ENCODE measurements at places on chromosomes 3 and 15. TPM values are rescaled to one million over a fixed set of nuclear protein-coding genes. Genes with fewer than 3 reads are reported as not detected.

SEC22C gene
- total RNA-seq = 14.2 TPM

TMEM207 gene
- total RNA-seq = not detected

EBLN2 gene
- 2.0 TPM for total RNA-seq

CD96 gene
- total RNA-seq = 0.40 TPM

CRYGS gene
- total RNA-seq = 2.6 TPM

PCOLCE2 gene
- total RNA-seq = 8.2 TPM

RYR3 gene
- total RNA-seq = not detected

GOLGA8R gene
- 3.9 TPM for total RNA-seq

DUOX2 gene
- 0.10 TPM for total RNA-seq

IL17RD gene
- total RNA-seq = 0.13 TPM

CDC25A gene
- 0.58 TPM for total RNA-seq

BHLHE40 gene
- total RNA-seq = 26.4 TPM

CYP8B1 gene
- 425 TPM for total RNA-seq

SENP8 gene
- total RNA-seq = 1.6 TPM

CHRNA7 gene
- total RNA-seq = not detected

KCNMB3 gene
- 1.7 TPM for total RNA-seq

RETNLB gene
- not detected for total RNA-seq

ALDH1A3 gene
- 4.0 TPM for total RNA-seq

SATB1 gene
- 12.0 TPM for total RNA-seq

SLC12A1 gene
- total RNA-seq = not detected

SFMBT1 gene
- total RNA-seq = 14.0 TPM

ACKR2 gene
- 17.6 TPM for total RNA-seq

KBTBD13 gene
- total RNA-seq = not detected

TRIM42 gene
- not detected for total RNA-seq

KNL1 gene
- total RNA-seq = 1.7 TPM

FEZF2 gene
- total RNA-seq = not detected

PROK2 gene
- 0.25 TPM for total RNA-seq

SPESP1 gene
- 0.48 TPM for total RNA-seq

HDC gene
- 0.23 TPM for total RNA-seq

ARPP21 gene
- 0.63 TPM for total RNA-seq

LRRC31 gene
- 1.7 TPM for total RNA-seq

CRABP1 gene
- total RNA-seq = 0.40 TPM

SLC15A2 gene
- 1.5 TPM for total RNA-seq

STRA6 gene
- total RNA-seq = not detected

LTK gene
- total RNA-seq = 2.3 TPM

UROC1 gene
- total RNA-seq = 112 TPM

MAP3K13 gene
- 20.0 TPM for total RNA-seq
